NCI-H2107 (cell line): ENCODE measurements at places on chromosomes 4 and X.
A peak's percentile ranks its signal among the peaks of the same experiment; 100 is the strongest.

GRCh38 chrX:7318661-7319060, 170.7 kb upstream of the PUDP start:
- no peak for DNase-seq

DNA sequence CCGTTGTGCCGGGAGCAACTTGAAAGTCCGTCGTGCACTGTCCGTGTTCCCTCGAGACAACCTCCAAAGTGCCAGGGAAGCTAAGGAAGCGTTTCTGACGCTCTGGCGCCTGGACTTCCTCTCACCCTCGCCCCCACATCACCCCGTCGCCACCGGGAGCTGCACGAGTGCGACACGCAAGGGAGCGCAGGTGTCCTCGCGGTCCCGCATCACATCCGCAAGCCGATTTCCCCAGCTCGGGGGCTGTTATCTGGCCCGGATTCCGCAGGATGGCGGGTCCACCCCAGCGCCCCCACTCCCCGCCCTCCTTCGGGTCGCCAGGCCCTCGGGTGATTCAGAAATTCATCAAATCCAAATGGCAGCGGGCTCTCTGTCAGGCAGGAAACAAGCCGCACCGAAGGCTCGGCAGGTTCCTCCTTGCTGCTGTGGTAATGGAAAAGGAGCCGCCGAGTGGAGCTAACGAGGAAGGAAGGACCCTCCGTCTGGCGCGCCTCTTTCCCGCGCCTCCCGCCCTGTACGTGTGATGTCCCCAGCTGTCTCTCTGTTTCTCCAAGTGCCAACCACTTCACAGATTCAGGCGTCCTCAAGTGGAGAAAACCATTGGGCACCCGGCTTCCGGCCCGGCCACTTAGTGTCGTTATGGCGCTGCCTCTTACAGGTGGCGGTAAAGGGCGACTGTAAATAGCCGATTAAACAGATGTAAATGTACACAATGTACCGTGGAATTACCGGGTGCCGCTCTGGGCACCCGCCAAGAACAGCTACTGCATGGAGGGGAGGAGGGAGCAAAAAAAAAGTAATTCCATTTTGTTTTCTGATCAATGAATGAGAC, 921 bp upstream of the SETD7 start:
- peak; percentile 37 for DNase-seq

GRCh38 chr4:7798178-7798995, 141.3 kb downstream of the AFAP1 start:
- DNase-seq = no peak

DNA sequence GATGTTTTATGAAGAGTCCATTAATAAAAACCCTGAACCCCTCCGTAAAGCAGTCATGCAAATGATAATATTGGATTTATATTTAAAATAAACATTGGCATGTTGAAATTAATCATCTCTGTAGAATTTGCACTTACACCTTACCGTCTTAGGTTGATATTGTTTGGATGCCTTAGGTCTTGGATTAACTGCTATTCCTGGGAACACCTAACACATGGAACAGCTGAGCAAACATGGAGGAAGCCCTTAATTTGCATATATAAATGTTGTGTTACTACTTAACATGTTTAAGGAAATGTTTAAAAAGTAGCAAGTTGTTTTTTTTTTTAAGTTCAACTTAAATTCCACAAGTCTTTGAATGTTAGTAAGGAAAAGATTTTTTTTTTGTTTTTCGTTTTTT, 62.5 kb downstream of the NSD2 start:
- DNase-seq = no peak
